ENCODE measurements at places on chromosomes 4 and X.
A peak's percentile ranks its signal among the peaks of the same experiment; 100 is the strongest.

DNA sequence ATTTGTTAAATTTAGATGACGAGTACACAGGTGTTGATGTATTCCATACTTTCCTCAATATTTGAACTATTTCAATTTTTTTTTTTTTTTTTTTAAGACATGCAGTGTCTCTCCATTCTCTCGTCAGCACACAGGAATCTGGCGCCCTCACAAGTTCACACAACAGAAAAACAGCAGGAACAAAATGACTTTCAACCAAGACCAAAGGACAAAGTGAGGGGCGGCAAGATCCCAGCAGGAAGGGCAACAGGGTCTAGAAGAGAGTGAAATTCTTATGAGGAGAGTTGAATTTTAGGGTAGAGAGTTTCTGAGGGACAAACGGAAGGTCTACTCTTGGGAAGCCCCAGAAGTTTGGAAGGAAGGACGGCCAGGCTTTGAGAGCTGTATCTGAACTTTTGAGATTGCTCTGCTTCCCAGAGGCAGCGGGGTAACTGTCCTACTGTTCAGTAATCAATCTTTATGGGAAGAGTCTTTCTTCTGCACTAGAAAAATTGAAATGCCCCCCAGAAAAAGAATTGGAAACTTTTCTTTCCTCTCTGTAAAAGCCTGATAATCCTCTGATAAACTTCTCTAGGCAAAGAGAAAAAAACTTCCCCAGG, 760.2 kb downstream of the RAB28 start:
- no peak for DNase-seq

DNA sequence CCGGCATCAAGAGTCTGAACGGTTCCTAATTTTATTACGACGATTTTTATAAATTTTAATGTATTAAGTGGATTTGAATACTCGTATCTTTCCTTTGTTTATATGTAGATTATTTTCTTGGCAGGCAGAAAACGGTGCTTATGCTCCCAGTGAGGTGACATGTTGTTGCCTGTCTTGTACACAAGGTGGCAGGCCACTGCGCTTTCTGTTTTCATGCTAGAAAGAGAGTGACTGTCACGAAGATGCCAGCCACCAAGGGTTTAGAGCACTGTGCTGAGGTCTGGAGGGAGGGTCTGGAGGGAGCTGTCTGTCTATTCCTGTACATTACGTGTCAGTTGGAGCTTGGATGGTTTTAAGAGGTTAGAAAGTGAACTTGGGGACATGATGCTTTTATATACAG, 87.7 kb downstream of the SHROOM2 start:
- peak; percentile 2 for DNase-seq

GRCh38 chrX:16639966-16640365, 10.0 kb upstream of the S100G start:
- no peak for DNase-seq

DNA sequence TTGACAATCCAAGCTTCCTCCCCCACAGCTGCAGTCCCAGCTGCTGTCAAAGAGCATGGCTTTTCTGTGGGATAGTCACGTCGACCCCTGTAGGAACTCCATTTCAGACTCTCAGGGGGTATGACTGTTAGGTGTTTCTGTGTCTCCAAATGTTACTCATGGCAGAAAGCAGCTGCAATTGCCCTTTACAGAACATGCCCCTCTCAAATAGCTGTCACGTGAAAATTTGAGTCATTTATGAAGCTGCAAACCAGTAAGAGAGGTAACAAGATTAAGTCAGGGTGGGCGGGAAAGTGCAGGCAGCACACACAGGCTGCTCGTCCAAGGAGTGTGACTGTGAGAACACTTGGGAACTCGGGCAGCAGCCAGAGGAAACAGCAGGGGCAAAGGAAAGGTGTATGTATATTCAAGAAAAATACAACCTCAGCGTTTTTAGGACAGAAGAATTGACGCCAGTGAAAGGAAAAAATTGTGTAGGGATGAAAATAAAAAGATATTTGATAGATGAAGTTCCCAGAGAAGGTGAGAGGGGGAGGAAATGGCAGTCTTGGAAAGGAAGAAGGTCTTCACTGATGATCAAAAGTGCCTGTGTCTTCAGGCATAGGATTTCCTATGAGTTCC, 66.5 kb upstream of the TMEM184C start:
- DNase-seq, result no peak

DNA sequence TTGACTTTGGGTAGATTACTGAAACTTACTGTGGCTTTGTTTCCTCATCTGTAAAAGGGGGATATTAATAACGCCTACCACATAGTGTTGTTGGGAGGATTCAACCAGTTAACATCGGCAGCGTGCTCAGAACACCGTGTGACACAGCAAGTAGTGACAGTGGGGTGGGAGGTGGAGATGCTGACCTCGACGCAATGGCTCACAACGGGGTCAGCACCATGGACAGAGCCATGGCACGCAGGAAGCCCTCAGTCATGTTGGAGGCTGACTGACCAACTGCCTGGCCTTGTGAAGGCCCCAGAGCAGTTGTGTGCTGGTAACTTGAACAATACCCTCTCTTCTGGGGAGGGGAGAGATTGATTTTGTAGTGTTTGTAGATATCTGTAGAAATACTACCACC, 93.2 kb downstream of the WFS1 start:
- DNase-seq, result no peak

GRCh38 chrX:23887451-23887850, 20.3 kb downstream of the APOO start:
- DNase-seq, result no peak

GRCh38 chr4:67926485-67926884, 36.8 kb downstream of the TMPRSS11A start:
- no peak for DNase-seq

DNA sequence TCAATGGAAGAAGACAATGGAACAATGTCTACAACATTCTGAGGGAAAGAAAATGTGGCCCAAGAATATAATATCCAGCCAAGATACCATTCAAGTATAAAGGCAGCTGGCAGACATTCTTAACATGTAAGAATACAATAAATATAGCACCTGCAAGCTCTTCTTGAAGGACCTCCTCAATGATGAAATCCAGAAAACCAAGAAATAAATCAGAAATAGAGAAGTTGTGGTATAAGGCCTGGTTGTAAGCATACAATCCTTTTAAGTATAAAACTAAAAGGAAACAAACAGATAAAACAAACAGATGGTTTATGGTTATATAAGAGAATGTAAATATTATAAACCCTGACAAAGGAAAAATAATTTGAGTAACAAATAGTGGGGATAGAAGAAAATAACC, 33.4 kb downstream of the SYTL4 start:
- no peak for DNase-seq

DNA sequence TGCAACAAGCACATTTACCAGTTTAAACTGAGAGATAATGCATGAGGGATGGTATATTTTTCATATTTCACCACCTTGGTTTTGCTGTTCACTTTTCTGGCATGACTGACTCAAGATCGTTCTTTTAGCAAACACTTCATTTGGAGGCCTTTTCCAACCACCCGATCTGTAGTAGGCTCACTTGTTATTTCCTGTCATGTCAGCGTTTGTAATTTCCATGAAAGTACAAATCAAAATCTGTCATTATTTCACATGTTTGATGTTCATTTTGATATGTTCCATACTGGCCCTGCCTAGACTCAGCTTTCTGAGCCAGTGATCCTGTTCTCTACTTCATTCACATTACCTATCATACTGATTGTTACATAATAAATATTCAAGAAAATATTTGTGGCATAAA, 1888.3 kb upstream of the PCDH7 start:
- no peak for DNase-seq

GRCh38 chr4:113336556-113336955, 287.1 kb downstream of the ANK2 start:
- DNase-seq, result no peak

DNA sequence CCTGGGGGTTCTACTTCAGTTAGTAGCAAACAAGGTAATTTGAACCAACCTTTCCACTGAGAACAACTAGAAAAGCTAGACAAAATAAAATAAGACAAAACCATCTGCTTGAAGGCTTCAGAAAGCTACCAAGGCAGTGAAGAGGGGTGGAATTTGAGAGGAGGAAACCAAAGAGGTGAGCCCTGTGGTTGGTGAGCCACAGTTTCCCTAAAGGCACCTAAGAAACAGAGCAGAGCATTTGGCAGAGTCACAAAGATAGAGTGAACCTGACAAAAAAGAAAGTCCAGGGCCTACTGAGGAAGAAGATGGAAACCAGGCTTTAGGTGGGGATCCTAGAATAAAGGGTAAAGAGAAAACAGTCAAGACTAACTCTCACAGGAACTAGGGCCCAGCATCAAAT, 44.3 kb downstream of the CHST7 start:
- DNase-seq, result no peak

DNA sequence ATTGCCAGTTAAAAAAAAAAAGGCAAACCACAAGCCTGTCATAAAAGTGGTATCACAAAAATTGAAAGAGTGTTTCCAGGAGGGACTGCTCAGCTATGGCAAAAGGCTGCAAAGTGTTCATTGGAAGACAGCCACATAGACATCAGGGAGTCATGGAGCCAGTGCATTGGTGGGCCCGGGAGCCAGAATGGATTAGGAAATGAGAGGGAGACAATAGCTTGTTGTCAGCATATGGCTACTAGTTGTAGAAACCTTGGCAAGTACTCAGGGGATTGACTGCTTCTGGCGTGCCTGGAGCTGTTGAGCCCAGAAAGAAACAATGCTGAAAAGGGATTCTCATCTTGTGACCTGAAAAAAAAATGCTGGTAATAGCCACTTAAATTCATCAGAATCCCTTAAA, 5.0 kb downstream of the GAR1 start:
- DNase-seq, result no peak

DNA sequence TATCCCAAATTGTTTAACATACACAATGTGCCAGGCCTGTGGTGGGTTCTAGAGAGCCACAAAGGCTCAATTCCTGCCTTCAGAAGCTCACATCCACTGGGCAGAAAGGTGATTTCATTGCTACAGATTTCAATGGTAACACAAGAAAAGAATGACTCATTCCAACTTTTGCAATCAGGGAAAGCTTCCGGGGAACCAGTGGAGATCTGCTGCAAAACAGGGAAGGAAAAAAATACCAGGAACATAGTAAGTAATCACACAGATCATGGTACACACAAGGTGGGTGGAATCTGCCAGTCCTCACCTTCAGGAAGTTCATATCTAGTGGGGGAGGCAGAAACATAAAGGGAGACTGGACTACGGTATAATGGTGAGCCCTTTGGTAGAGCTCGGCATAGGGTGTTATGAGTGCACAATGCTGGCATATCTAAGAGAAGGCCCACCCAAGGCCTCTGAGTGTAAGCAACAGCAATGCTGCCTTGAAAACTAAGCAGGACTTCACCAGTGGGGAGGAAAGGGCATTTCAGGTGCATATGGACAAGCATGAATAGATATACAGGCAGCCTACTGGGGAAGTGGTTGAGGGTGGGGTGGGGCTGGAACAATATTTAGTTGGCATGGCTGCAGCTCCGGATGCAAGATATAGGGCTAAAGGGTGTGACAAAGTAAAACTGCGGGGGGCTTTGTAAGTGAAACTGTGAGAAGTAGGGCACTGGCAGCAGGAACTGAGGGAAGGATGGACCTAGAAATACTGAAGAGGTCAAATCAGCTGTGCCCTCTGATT, 24.2 kb downstream of the GPRIN3 start:
- no peak for DNase-seq

DNA sequence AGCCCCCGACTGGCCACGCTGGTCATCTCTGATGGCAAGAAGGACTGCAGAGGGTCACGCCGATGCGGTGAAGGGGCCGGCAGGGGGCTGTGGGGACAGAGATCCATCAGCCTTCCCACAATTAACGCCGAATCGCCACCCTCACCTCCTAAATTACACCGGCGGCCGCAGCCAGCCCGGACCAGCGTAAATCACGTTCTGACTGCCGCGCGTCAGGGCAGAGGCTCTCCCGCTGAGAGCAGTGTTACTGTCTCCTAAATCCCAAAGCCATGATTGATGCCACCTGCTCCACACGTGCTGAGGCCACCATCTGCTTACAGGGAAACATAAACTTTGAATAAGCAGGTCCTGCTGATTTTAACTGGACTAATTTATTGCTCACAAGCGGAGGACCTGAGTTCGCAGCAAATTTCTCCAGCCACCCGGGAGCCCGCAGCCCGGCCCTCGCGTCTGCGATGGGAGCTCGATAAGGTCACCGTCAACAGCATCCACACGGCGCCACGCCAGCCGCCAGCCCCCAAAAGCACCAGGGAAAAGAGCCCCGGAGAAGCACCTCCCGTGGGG, 127.3 kb upstream of the NKX1-1 start:
- DNase-seq, result no peak

DNA sequence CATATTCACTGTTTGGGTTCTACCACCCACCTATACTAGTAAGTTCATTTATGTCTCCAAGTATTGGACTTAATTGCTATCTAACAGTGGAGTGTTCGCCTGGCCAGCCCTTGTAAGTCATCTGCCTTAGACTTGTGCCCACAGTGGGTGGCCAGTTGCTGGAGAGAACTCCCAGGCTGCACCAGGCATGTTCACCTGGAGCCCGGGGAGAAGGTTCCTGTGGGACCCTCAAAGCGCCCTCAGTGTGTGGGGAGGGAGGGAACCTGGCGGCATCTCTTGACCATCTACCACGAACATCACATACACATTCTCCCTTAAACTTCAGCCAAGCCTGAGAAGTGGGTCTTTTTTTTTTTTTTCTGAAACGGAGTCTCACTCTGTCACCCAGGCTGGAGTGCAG, 138.1 kb downstream of the CPZ start:
- DNase-seq, result no peak

- DNase-seq, result no peak
Measured at GRCh38 chr4:2867758-2868491, 24.3 kb downstream of the ADD1 start.

DNA sequence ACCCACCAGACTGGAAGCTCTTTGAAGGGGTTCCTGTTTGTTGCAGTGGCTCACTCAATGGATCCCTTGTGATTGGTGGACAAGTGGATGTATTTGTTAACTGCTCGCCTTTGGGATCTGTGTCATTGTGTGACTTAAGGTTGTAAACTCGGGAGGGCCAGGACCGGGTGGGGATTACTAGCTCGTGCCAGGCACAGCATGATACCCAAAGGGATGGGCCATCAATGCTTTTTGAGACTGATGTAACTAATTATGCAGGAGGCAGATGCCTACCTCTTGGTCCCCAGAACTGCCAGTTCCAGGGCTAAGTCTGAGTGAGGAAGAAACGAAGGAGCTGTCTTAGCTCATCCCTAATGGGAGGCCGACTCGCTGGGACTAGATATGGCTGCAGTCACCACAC, 27.7 kb downstream of the UTP14A start:
- no peak for DNase-seq

DNA sequence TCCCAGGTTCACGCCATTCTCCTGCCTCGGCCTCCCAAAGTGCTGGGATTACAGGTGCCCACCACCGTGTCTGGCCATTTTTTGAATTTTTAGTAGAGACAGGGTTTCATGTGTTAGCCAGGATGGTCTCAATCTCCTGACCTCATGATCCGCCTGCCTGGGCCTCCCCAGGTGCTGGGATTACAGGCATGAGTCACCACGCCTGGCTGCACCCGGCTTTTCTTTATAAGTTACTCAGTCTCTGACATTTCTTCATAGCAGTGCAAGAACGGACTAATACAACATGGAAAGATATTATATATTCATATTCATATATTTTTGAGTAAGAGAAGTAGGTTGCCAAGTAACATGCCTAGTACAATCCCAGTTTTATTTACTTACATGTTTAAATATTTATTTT, 22.9 kb downstream of the SHROOM3 start:
- no peak for DNase-seq

All from activated naive CD4-positive, alpha-beta T cell (primary cell).